Tongue (tissue), 3 donors: ENCODE measurements at places on chromosomes 7 and 10. TPM values are rescaled to one million over a fixed set of nuclear protein-coding genes. Genes with fewer than 3 reads are reported as not detected.

The C10orf67 gene
- total RNA-seq: 0.82 TPM

The CALML3 gene
- 9.4 TPM for total RNA-seq

The KIAA1217 gene
- 36.0 TPM for total RNA-seq

The NPTX2 gene
- 4.3 TPM for total RNA-seq

The SFTPA1 gene
- not detected for total RNA-seq

DNA sequence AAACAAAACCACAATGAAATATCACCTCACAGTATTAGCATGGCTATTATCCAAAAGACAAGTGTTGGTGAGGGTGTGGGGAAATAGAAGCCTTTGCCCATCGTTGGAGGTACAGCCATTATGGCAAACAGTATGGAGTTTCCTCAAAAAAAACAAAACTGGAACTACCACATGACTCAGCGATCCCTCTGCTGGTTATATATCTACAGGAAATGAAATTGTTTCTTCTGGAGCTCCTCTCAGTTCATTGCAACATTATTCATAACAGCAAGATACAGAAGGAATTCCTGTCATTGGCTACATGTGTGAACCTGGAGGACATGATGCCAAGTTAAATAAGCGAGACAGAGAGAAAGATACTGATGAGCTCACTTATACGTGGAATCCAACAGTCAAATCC is 2.4 kb upstream of the UBE3C start:
- no peak for DNase-seq

- DNase-seq: no peak
Measured at GRCh38 chr10:14843327-14843988, 5.4 kb downstream of the HSPA14 start.

- no peak for DNase-seq
Measured at GRCh38 chr10:96850825-96851224, 18.7 kb downstream of the LCOR start.

DNA sequence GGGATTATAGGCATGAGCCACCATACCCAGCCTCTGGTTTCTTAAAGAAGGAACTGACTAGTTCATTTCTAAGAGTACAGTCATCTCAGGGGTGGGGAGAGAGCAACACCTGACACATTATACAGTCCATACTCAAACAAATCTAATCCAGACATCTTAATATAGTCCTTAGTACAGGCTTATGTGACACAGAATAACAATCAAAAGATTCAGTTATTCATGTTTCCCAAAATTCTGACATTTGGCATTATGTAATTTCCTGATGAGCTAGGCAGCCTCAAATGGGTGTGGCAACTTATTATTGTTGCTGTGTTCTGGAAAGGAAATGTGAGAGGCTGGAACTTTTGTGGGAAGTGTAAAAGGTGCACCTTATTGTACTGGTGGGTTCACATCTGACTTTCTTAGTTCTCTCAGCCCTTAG is 116.3 kb downstream of the WDFY4 start:
- DNase-seq: peak; percentile 54

DNA sequence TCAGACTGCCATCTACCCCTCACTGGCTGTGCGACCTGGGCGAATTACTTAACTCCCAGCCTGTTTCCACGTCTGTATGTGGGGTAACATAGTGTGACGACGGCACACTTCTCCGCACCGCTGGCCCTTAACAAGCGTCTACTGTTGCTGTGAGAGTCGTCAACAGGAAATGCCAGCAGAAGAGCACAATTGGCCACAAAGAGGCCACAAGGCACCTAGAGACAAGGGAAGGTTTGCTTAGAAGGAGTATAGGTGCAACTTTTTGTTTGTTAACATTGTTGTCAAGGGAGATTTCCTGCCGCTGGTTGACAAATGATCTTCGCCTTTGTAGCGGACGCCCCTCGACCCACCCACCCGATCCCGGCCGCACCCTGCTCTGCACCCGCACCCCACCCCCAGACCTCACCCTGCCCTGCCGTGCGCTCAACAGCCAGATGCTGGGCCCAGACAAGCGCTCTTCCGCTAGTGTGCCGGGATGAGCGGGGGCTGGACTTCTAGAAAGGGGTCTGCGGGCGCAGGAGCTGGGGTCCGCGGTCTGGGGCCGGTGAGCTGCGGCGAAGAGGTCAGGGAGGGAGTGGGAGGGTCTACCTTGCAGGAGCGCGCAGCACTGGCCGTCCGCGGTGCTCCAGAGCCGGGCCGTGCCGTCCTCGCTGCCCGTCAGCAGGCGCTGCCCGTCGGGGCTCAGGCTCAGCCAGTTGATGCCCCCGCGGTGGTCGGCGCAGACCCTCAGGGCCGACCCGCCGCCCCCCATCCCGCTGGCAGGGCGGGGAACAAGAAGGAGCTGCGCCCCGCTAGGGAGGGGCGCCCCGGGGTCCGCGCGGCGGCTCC is 785 bp downstream of the WDR86 start:
- DNase-seq: peak; percentile 27

DNA sequence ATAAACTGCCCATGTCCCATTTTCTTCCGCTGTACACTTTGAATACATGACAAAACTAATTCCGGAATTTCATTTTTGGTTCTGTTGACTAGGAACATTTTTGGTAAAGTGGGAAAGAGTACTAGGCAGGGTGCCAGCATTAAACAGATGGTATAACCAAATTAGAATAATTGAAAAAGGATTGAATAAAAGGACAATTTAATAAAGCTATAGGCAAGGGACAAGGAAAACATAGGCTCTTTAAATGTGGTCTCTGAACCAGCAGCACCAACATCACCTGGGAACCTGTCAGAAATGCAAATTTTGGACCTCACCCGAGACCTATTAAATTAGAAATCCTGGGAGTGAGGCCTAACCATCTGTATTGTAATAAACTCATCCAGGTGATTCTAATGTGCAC is 376.9 kb downstream of the LRRTM3 start:
- DNase-seq: no peak

DNA sequence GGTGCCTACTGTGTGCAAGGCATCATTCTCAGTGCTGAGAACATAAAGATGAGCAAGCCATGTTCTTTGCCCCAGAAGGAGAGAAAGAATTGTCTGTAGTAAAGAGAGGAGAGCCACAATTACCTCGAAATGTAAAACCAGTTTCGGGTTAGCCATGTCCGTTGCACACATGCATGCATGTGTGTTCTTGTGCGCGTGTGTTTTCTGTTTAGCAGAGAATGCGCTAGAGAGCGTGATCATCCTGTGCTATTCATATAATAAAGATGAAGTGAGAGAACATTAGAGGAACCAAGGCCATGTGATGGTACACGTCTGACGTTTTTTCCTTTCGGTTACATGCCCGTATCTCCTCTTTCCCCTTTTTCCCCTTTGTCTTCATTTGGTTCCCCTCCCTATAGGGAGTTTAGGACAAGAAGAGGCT is 158.2 kb downstream of the CELF2 start:
- no peak for DNase-seq

GRCh38 chr10:103839872-103840739 is 15.3 kb downstream of the SH3PXD2A start:
- DNase-seq: peak; percentile 82

GRCh38 chr7:40836218-40836617 is 701.4 kb downstream of the SUGCT start:
- no peak for DNase-seq

DNA sequence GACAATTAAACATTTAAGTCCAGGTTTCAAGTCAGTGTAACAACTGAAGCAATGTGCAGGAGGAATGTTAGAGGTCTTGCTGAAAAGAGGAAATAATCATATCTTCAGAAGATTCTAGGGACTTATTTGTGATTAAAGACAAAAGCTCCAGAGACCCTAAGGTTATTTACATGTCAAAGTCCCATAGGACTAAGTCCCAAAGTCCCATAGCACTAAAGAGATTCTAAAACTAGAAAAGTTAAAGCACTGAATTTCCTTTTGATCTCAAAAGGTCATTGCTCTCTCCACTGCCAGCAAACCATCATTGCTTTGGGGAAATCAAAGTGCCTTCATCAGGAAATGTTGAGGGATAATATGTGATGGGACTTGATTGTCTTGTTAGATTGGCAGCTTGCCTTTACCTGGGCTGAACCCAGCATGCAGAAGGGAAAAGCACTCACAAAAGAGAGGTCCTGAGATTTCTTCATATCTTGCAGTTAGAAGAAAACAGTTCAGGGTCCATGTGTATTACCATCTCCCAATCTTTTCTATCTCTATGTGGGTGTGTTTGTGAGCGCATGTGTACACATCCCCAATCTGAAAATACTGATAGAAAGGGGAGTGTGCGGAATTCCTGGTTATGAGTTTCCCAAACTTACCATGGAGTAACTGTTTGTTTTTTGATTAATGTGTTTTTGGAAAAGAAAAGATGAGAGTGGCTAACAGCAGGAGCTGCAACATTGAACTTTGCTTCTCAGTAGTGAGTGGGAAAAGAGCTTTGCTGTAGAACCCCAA is 21.8 kb downstream of the NUDT13 start:
- no peak for DNase-seq

DNA sequence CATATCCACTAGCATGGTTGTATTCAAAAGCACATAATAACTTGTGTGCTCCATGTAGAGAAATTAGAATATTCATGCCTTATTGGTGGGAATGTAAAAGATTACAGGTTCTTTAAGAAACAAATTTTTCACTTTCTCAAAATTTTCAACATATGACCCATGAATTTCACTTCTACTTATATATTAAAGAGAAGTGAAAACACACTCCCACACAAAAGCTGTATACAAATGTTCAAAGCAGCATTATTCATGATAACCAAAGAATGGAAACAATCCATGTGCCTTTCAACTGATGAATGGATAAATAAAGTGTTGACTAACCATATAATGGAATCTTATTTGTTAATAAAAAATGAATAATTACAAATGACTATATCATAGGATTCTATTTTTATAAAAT is 694.5 kb upstream of the PCDH15 start:
- DNase-seq: no peak

DNA sequence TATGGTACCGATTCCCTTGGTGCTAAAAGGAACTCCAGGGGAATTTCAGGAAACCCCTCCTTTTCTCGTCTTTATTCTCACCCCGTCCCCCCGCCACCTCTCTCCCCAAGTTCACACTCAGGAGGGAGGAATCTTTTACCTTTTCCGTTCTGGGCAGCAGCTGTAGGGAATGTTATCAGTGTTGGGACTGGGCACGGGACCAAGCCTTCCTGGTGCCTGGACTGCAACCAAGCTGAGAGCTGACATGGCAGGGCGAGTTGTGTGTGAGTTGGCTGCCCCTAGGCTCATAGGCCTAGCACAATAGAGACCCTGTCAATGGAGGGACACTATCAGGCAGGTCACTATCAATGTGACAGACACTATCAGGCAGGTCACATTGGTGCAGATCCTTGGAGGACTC is 121.4 kb downstream of the TCF7L2 start:
- DNase-seq: no peak

DNA sequence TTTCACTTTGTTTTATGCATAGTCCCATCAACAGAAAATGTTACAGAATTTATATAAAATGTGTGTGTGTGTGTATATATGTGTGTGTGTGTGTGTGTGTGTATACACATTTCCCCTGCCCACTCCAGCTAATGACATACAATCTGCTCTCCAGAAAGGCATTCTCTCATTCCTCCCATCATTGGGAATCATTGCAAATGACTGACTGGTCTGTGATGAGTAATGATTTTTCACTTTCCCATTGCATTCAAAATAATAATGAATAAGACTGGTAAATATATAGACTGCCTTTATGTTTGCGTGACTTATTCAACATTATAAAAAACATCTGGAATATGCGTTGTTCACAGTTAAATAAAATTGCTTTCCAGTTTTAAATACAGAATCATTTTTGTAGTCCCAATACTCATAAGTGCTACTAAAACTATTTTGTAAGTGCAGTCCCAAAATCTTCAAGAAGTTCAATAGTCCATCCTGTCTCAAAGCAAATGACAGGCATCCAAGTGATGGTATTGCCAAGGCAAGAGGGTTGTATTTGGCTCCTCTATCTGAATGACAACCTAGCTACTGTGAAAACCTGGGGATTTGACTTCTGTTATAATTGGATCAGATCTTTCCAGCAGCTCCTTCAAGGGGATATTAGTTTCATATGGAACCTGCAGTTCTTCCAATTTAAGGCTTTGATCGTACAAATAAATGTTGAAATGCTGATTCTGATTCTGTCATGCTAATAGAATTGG is 150.9 kb downstream of the POLR1F start:
- no peak for DNase-seq

DNA sequence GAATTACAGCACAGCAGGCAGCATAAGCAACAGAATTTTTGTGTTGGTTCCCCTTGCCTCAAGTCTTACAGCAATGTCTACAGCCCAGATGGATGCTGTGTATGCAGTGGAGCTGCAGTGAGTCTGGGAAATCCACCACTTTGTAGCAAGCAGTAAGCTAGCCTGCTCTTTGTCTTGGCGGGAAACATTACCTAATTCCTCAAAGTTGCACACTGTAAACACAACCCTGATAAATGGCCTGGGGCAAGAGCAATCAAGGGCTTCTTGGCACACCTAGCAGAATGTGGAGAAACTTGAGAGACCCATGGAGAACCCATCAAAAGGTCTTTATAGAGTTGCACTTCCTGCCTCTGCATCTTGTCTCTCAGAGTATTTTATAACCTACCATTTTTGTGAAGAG is 102.0 kb upstream of the FOXP2 start:
- no peak for DNase-seq

DNA sequence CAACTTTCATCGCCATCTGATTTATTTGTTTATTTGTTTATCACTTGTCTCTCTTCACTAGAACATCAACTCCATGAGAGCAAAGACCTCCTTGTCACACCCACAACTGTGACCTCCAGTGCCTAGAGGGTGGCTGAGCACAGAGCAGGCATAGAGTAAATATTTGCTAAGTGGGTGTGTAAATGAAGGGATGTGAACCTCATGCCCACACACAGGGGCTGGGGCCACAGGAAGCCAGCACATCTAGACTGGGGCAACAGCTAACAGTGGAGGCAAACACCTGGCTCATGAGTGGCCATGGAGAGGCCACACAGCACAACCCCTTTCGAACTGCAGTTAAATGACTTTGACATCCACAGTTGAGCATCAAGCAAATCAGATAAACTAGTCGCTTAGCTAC is 39.8 kb downstream of the AKR1B1 start:
- DNase-seq: no peak

GRCh38 chr10:4696186-4696585 is 129.8 kb upstream of the AKR1E2 start:
- DNase-seq: peak; percentile 69

DNA sequence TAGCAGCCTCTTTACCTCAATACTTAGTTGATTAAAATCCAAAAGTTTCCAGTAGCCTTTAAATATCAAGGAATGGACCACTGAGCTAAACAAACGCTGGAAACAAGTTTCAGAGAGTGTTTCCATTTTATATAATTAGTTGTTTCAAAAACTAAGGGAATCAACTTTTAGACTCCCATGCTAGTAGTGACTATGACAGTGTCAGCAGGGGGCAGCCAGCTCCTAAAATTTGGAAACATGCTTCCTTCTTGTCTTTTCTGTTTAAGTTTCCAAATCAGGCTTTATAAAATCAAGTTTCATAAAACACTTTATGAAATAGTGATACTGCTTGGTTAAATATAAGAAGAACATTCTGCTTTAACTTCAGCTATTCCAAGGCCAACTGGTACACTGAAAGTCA is 138.2 kb upstream of the TMEM229A start:
- DNase-seq: peak; percentile 45

- no peak for DNase-seq
Measured at GRCh38 chr10:13213163-13213562, 21.0 kb downstream of the UCMA start.
